Pulmonary artery endothelial cell (primary cell): ENCODE measurements at places on chromosomes 6 and 20.

DNA sequence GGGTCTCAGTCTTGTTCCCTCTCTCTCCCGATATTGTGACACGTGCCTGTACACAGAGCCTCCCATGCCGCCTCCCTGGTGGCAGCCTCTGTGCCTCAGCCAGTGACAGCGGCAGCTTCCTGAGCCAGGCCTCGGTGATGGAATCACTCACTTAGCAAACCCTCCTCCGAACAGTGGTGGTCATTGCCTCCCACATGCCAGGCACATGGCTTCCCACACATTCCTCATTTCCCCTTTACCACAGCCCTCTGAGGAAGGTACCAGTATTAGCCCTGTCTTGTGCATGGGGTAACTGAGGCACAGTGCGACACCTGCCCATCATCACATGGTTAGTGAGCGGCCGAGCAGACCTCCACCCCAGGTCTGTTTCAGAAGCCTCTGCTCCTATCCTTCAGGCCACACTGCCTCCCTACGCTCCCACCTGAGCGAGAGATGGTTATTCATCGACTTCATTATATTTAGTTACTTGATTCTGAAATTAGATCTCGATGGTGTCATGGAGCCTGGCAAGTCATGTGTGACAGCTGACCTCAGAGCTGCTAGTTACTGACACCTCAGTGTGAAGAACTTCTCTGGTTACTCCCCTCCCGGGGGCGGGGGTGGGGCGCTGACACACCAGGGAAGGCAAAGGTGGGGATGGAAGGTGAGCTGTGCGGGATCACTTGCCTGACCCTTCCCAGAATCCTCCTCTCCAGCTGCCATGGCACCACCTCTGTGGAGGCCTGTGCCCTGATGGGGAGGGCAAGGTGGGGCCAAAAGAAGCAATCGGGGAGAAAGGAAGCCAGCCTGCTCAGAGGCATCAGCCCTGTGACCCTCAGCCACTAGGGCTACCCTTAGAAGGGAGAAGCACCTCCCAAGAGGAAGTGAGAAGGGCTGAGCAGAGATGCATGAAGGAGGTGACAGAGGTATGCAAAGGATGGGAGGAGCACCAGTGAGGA lies 17.9 kb downstream of the MDGA1 start:
- no peak for DNase-seq

DNA sequence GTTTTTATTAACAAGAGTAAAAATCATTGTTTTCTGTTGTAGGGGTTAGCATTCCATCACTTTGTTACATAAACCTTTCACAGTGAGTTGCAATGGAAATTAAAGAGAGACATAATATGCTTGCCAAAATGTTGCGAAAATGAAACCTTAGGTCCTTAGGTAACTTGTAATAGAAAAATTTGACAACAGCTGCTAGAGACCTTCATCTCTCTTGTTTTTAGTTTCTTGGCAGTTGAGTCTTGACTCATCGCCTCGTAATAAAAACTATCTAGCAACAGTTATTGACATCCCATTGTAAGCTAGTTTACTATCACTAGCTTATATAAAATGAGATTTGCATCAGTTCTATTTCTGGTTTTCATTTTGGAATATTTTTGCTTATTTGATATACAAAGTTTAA lies 179.0 kb upstream of the MMS22L start:
- no peak for DNase-seq

- DNase-seq: no peak
Measured at GRCh38 chr6:56555438-56555872, 87.2 kb downstream of the DST start.

DNA sequence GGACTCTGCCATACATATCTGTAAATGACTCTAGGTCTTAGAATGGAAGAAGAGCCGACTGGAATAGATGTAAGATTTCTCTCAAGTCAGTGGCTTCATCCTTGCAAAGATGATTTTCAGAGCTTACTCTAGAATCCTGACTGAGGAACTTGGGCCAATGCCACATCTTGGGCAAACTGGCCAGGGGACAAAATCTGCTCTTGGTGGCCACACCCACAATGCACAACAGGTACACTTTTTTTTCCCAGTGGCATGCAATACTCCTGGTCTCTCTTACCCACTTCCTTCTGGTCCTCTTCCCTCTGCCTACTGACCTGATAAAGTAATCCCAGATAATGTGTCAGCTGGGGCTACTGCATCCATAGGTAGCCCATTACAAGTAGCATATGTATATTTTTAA lies 13.4 kb downstream of the CLIC5 start:
- DNase-seq: no peak

DNA sequence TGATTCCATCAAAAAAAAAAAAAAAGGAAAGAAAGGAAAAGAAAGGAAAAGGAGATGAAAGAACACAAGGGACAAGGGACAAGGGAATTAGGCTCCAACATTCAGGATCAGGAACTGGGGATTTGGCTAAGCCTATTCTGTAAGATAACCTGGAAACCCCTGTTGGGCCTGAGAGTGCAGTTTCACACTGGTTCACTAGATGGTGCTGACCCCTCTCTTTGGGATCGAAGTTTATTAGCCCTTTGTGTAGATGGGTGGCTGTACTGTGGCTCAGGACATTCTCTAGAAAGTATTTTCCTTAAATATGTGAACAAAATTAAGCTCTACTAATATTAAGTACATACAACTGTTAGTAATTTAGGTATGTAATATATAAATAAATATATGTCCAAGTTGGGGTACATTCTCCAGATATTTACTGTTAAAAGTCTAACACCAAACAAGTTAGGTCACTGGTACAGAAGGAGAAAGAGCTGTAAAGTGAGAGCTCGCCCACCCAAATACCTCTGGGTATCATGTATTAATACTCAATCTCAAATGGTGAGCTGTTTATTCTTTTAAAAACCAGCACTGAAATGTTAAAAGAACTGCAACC lies 6.3 kb downstream of the OR2A4 start:
- peak; percentile 24 for DNase-seq

GRCh38 chr6:6892744-6893583 lies 214.8 kb upstream of the RREB1 start:
- DNase-seq: no peak

DNA sequence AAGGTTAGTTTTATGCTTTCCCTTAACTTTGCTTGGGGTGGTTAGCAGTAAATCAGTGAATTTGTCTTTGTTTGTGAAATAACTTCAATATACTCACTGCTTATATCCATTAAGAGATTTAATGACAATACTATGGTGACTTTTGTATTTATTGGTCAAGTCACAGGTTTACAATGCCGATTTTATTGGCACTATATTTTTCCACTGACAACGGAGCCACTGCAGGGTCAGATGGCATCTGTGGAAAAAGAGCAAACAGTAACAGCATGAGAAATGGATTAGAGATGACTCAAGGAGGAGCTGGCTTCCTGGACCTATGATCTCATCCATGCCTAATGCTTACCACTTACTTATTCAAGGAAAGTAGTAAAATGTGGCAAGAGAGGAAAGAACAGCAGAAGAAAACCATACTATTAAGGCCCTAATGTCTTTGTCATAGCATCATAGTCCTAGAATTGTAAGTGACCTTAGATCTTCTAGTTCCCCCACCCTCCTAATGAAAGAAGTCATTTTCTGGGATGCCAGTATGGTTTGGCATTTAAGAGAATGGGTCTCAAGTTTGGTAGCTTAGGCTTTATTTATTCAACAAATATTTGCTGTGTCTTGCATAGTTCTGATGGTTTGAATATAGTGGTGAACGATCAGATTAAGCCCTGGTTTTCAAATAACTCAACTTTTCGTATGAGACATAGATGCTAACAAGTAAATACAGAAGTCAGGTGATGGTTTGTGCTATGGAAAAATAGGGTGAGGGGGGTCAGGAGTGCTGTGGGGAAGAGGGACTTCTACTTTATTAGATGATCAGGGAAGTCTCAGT lies 18.5 kb downstream of the RNF144B start:
- DNase-seq: peak; percentile 84

DNA sequence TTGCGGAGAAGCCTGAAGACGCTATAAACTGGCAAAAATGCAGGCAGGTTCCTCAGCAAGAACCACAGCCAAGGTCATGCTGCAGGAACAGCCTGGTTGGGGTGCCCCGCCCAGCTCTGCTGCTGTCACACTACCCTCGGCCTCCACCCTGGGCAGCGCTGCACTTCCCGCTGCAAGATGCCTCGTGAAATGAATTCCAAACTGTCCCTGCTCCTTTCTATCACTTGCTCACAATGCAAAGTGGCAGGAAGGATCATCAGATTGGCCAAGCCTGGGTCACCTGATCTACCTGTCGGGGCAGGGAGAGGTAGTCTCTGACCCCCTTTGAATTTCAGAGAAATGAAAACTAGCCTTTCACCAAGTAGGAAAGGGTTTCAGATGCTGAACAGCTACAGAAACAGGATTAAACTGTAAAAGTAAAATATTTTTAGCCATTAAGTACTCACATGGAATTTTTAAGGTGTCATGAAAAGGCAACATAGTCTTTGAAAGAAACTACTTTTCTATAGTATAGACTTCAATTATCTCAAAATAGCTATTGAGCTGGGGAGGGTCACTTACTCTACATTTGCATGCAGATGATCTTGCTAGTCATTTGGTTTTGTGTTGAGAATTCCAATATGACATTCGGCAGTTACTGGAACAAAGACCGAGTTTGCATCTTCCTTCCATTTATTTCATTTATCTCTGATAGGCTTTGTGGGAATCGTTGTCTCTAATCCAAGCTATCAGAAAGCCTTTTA lies 236.4 kb upstream of the ASCC3 start:
- no peak for DNase-seq

DNA sequence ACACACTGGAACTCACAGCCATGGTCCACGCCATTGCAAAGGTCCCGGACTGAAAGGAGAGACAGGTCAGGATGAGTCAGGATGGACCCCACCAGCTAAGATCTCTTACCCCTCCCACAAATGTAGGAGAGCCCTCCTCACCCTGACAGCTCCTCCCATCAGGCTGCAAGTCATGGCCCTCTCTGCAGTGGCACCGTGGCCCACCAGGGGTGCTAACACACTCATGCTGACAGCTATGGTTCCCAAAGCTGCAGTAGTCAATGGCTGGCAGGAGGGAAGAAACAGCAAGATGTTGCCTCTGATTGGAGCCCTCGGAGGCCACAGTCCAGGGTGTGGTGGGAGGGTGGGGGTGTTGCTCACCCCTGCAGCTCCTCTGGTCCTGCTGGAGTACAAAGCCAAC lies 5.7 kb upstream of the RBPJL start:
- no peak for DNase-seq

GRCh38 chr6:56401477-56402070 lies 154.2 kb upstream of the COL21A1 start:
- no peak for DNase-seq

DNA sequence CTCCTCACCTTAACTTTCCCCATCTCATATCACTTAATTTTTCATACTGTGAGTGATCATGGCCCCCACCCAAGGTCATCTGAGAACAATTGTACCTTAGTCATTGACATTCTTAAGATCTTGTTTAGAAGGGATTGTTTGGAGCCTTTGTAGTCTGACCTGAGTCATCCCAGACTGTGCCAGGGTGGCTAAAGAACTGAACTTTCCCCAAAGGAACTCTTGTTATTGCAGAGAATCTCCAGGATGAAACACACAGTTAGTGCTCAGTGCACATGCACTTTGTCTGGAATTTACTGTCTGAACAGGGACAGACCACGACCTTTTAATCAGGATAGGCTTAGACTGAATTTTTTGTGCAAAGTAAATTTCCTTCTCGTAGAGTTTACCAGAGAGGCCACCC lies 112.6 kb upstream of the CCN2 start:
- DNase-seq: peak; percentile 97

DNA sequence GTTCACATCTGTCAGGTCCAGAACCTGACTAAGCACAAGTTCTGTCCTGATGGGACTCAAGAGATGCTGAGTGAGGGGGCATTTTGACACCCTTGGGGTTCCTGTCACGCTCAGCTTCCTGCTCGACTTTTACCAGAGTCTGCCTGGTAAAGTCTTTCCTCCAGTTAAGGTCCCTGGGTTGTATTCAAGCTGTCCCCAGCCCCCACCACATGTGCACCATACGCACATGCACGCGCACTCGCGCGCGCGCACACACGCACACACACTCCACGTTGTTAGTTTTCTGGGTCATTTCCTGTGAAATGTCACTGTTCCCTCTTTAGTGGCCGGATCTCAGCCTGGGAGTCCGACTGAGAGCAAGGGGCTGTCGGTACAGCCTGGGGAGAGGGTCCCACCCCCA lies 166.1 kb downstream of the GMPR start:
- DNase-seq: no peak

- DNase-seq: no peak
Measured at GRCh38 chr20:32439132-32439829, 81.2 kb downstream of the ASXL1 start.

GRCh38 chr6:16187176-16187575 lies 51.2 kb upstream of the GMPR start:
- DNase-seq: no peak

DNA sequence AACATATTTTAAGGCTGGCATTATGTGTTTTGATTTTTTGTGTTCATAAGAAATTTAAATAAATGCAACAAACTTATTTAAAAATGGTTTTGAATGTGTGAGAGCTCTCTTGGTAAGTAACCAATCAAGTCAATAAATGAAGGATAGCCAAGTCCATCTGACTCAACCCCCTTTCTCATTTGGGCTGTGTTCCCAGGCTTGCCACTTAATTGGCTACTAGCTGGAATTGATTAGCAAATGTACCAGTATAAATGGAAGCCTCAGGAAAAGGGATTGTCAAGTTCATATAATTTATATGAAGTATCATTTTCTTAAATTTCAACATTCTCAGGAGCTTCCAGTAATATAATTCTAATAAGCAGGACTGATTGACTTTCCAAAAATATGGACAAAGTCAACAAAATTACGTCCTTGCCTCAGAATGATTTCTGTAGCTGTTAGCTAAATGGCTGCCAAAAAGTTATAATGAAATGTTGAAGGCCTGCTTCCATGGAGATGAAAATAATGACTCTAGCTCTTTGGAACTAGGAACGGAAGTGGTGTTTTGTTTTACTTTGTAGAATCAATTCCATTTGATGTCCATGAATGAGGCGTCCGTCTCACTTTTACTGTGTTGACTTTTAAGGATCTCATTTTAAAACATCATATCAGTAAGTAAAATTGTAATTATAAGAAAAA lies 614.9 kb downstream of the CDH26 start:
- DNase-seq: no peak

- DNase-seq: peak; percentile 51
Measured at GRCh38 chr6:74568861-74569260, 637.0 kb downstream of the COL12A1 start.

DNA sequence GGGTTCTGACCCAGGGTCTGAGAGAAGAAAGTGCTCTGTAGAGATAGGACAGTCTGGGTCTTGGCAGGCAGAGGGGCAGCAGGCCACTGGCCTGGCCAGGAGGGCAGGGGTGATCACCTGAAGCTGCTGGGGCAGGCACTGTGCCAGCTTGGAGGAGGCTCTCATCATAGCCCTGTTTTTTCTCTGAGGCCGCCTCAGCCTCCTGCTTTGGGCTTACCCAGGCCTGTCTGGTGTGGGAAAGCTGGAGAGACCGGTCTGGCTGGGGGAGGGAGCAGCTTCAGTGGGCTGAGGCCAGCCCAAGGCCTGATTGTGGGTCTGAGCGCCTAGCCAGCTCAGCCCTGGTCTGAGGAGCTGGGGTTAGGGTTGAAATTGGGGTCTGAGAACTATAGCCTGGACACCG lies 3.9 kb downstream of the LPIN3 start:
- no peak for DNase-seq

- peak; percentile 99 for DNase-seq
Measured at GRCh38 chr6:30752157-30752927, 8.0 kb upstream of the IER3 start.

GRCh38 chr6:38901802-38902522 lies 146.6 kb upstream of the GLP1R start:
- DNase-seq: no peak
